Cortex of kidney (tissue), 1 donor: ENCODE measurements at places on chromosomes 2 and 18.

DNA sequence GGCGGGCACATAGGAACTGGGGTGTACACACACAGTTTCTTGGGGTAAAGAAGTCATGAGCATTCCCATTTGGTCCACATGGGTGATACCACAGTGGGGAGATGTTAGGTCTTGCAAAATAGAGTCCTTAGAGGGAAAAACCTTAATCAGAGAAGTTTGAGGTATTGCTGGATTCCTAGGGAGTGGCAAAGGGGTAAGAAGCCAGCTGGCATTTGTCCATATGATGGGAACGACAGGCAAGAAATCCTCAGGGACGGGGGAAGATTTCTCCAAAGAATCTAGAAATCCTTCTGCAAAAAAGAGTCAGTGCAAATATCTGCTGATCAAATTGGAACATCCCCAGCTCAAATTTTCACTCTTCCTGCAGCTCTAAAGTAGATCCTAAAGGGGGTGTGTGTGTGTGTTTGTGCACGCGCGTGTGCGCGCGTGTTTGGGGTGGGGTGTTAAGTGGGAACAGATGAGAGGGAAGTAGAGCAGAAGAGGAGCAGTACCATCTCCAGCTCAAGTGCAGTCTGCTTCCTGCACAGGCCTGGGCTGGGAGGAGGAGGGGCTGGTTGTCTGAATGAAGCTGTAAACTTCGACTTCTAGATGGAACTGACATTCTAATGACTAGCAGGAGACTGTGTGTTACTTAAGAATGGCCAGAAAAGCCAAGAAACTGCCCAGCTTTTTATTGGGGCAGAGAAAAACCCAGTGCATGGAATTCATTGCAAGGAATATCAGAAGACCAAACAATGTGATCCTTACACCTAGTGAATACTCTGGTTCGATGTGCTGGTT is 168.0 kb downstream of the SPP2 start:
- DNase-seq = no peak

- no peak for DNase-seq
Observed at GRCh38 chr2:239114616-239115265, 266.9 kb downstream of the TWIST2 start.

- DNase-seq = no peak
Observed at GRCh38 chr2:223643309-223643708, 41.1 kb upstream of the SCG2 start.

GRCh38 chr18:45402485-45403056 is 212.7 kb upstream of the SLC14A2 start:
- DNase-seq = no peak

- no peak for DNase-seq
Observed at GRCh38 chr2:102301867-102302362, 9.4 kb upstream of the IL1RL1 start.

DNA sequence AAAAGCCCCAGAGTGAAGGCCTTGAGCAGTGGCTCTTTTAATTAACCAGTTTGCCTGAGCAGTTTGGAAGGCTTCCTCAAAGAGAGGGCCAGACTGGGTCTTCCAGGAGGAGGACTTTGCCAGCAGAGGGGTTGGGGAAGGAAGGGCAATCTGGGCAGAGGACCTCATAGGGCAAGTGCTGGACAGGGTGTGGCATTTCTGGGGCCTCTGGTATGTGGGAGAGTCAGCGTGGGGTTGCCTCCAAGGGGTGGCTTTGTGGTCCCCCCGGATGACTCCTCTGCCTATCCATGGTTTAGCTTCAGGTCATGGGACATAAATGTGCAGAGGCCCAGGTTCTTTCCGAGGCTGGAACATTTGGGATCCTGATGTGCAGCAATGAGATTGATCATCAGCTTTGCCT is 12.6 kb downstream of the GLI2 start:
- no peak for DNase-seq

DNA sequence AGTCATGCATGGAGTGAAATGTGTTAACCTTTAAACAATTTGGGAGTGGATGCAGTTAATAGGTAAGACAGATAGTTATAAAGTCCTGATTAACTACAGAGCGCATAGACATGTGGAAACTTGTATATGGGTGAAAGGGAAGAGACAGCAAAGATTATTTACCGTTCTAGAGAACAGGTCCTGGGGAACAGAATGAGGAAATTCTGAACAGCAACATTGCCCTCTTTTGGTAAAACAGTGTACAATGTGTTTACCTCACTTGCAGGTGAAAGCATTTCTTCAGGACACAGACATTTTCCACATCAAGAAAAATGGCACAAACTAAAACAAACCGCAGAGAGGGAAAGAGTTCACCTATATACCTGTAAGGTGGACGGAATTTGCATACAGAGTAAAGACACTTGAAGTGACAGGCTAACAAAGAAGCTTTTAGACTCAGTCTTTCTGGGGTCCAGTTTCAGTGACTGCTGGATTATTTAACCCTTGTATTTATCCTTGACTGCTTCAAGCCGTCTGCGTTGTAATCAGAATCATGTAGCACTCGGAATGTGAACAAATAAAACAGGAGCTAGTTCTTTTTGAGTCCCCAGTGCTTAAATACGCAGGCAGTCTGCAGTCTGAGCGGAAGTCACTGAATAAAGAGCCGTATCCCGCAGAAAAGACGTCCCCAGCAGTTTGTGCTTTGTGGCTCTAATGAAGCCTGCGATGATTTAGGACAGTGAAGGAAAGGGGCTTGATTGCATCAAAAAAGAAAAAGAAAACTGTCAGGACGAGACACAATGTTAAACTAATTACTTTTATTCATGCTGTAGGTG is 364.8 kb upstream of the GALNT5 start:
- no peak for DNase-seq

DNA sequence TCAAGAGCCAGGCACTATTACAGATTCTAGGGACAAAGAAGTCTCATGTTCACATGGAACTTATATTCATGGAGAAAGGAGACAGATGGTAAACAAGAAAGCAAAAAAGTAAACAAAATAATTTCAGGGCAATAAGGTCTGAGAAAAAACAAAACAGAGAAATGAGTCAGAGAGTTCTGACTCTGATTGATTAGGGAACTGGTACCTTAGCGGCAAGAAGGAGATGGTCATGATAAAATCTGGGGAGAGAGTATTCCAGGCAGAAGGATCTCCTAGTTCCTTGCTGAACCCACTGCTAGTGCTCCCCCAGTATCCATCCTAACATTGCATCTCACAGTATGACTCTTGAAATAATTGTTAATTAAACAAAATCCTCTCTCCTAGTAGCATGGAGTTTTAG is 161.8 kb upstream of the KLF7 start:
- DNase-seq = no peak

GRCh38 chr2:159613651-159614285 is 2.6 kb downstream of the BAZ2B start:
- DNase-seq = no peak

DNA sequence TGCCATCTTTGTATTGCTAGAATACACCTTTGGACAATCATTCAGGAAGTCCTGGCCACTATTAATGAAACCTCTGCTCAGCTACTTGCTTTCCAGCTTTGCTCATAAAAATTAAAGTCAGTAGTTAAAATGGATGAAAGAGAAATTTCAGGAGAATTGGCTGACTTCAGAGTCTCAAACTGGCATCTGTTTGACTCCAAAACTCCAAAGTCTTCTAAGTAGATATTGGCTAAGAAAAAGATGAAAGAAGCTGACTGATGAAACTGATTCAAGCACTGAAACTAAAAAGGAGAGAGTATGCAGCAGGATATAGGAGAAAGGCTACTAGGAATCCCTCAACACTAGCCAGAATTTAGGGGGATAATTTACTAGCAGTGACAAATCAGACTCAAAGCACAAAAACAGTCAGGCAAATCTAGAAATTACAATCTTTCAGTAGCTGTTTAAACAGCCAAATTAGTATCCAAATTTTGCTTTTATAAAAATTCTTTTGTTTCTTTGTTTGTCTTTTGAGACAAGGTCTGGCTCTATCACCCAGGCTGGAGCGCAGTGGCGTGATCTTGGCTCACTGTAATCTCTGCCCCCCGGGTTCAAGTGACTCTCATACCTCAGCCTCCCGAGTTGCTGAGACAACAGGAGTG is 52.1 kb upstream of the DTNA start:
- DNase-seq = no peak

DNA sequence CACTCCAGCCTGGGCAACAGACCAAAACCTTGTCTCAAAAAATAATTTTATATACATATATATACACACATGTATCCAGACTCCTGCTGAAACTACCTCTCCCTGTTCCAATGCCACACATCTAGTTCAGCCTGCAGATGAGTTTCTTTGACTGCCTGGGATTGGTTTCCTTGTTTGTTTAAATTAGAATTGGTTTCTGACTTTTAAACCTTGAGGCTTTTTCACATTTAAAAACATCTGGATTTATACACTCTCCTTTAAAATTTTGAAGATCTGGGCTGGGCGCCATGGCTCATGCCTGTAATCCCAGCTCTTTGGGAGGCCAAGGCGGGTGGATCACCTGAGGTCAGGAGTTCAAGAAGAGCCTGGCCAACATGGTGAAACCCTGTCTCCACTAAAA is 21.8 kb upstream of the CXCR1 start:
- no peak for DNase-seq

GRCh38 chr2:151097128-151097527 is 164.5 kb downstream of the RBM43 start:
- no peak for DNase-seq

DNA sequence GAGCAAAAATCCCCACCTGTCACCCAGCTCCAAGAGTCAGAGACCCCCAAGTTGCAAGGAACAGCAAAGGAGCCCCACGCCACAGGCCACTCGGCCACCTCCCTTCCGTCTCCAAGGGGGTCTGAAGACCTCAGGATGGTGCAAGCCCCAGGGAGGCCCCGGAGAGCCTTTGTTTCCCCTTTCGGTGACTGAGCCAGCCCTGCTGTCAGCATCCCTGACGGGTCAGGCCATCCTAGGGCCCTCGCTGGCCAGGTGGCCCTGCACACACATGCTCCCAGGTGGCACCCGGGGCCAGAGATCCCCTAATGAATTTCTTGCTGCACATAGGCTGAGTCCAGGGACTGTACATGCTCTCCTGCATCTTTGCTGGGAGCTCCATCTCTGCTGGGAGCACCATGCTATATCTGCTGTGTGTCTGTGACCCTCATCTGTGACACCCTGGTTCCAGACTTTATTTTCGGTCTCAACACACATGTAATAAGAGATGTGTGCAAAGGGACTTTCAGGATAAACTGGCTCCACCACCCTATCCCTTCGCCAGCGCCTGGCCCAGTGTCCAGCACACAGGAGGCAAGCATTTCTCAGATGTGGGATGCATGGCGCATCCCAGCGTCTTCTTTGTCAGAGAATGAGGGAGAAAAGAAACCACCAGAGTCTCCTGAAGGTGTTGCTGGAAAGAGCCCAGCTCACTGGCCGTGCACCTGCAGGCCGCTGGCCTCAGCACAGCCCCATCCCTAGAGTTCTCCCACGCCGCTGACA is 27.4 kb downstream of the ADI1 start:
- DNase-seq = no peak

- DNase-seq = no peak
Observed at GRCh38 chr2:24317491-24317920, 42.8 kb downstream of the ITSN2 start.

DNA sequence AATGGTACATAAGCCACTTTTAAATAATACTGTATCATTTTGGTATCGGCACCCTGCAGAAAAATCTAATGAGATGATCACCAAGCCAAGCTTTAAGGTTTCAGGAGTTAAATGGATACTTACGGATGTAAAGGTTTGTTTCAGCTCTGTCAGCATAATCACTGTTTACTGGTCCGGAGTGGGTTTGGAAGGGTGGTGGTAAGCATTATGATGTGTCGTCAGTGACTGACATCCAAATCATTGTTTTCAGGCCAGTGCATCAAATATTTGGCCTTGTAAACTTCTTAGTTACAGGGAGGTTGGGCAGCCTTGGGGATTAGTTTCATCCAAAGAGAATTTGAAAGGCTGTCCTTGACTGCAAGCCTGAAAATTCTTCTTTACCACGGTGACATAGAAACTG is 50.0 kb upstream of the ATL2 start:
- DNase-seq = no peak

DNA sequence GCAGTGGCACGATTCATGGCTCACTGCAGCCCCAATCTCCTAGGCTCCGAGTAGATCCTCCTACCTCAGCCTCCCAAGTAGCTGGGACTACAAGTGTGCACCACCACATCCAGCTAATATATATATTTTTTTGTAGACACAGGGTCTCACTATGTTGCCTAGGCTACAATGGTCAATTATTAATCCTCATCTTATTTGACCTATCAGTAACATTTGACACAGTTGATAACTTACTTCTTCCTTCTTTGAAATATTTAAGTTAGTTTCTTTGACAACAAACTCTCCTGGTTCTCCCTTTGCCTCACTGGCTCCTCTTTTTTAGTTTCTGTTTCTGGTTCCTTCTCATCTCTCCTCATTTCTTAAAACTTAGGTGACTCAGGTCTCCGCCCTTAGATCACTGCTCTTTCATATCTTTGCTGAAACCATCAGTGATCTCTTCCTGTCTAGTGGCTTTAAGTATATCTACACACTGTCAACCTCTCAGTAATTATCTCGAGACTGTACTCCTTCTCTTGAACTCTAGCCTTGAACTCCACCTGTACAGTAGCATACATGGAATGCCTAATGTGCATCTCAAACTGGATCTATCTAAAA is 11.5 kb downstream of the PGAP1 start:
- no peak for DNase-seq

DNA sequence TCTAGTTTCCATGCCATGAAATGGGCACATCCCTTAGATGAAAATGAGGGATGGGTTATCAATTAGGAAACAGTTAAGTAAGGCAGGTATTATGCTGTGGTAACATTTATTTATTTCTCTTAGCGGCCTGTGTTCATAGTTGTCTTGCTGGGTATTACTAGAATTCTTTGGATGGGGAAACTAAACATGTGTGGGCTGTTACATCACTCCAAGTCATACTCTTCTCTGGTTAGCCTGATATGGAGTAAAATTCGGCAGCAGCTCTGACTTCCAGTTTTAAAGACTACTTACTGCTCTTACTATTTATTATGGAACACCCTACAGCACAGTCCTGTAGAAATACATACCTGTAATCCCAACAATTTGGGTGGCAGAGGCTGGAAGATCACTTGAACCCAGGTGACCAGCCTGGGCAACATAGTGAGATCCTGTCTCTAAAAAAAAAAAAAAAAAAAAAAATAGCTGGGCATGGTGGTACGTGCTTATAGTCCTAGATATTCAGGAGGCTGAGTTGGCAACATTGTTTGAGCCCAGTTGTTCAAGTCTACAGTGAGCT is 33.1 kb upstream of the RASGRP3 start:
- DNase-seq = no peak

- no peak for DNase-seq
Observed at GRCh38 chr2:71611247-71611646, 157.9 kb downstream of the DYSF start.

- DNase-seq = no peak
Observed at GRCh38 chr18:34493566-34494358, 216.3 kb upstream of the DTNA start.

- no peak for DNase-seq
Observed at GRCh38 chr18:62788876-62789275, 73.5 kb downstream of the PHLPP1 start.

DNA sequence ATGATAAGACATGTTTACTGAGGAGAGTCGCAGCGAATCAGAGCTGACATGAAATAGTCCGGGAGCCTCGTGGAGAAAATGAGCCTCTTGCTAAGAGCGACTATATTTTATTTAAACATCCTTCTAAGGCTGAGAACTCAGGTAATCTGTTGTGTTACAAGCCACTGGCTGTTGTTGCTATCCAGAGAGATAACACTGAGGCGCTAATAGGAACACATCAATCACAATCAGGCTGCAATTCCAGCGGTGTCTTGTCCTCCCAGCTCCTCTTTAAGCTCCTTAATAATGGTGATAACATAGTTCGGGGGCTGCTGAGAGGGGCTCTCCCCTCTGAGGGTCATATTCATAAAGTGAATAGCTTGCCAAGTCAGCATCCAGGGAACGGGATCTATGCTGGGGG is 95.1 kb downstream of the INSIG2 start:
- no peak for DNase-seq
